ENCODE measurements at places on chromosomes 7 and 10. TPM values are rescaled to one million over a fixed set of nuclear protein-coding genes. Genes with fewer than 3 reads are reported as not detected.

AGBL3 gene
- 1.4 TPM for total RNA-seq

SFTPA1 gene
- not detected for total RNA-seq

KCNH2 gene
- total RNA-seq, result 1.7 TPM

GNAI1 gene
- 53.5 TPM for total RNA-seq

NKX1-2 gene
- not detected for total RNA-seq

WDR11 gene
- 58.5 TPM for total RNA-seq

KMT2E gene
- 67.3 TPM for total RNA-seq

MSS51 gene
- 0.85 TPM for total RNA-seq

CFAP69 gene
- 7.7 TPM for total RNA-seq

COL1A2 gene
- total RNA-seq, result 4,803 TPM

CRYGN gene
- 0.74 TPM for total RNA-seq

OPALIN gene
- total RNA-seq, result not detected

SRRM3 gene
- 2.0 TPM for total RNA-seq

ETV1 gene
- 9.2 TPM for total RNA-seq

ST7 gene
- total RNA-seq, result 15.9 TPM

EPHA1 gene
- total RNA-seq, result 0.14 TPM

FAM25G gene
- not detected for total RNA-seq

TEX47 gene
- not detected for total RNA-seq

PRPS1L1 gene
- total RNA-seq, result 0.09 TPM

TBX20 gene
- 4.6 TPM for total RNA-seq

CYP3A4 gene
- not detected for total RNA-seq

PLXNA4 gene
- total RNA-seq, result 0.28 TPM

LFNG gene
- total RNA-seq, result 0.43 TPM

SLC13A1 gene
- not detected for total RNA-seq

NXPH1 gene
- total RNA-seq, result not detected

FHIP2A gene
- total RNA-seq, result 17.6 TPM

TMEM196 gene
- total RNA-seq, result not detected

ATP5F1C gene
- total RNA-seq, result 202 TPM

VAX1 gene
- not detected for total RNA-seq

RBM17 gene
- 38.4 TPM for total RNA-seq

ARMS2 gene
- not detected for total RNA-seq

CYREN gene
- 43.8 TPM for total RNA-seq

MCM10 gene
- 1.2 TPM for total RNA-seq

RBP4 gene
- not detected for total RNA-seq

ADIRF gene
- 110 TPM for total RNA-seq

VGF gene
- total RNA-seq, result 0.14 TPM

FFAR4 gene
- not detected for total RNA-seq

PHKG1 gene
- 0.43 TPM for total RNA-seq

VIPR2 gene
- 0.85 TPM for total RNA-seq

ELFN1 gene
- total RNA-seq, result 2.1 TPM

NEUROD6 gene
- not detected for total RNA-seq

ADRB1 gene
- total RNA-seq, result not detected

OR2A7 gene
- 0.14 TPM for total RNA-seq

CHAT gene
- total RNA-seq, result not detected

CTTNBP2 gene
- total RNA-seq, result 0.28 TPM

PAPSS2 gene
- 147 TPM for total RNA-seq

EXOC6 gene
- total RNA-seq, result 19.9 TPM

Data from smooth muscle cell of bladder (primary cell).